ENCODE measurements at places on chromosomes 2 and 18.

- DNase-seq, result no peak
Measured at GRCh38 chr2:111100765-111101162, 19.9 kb upstream of the BCL2L11 start.

DNA sequence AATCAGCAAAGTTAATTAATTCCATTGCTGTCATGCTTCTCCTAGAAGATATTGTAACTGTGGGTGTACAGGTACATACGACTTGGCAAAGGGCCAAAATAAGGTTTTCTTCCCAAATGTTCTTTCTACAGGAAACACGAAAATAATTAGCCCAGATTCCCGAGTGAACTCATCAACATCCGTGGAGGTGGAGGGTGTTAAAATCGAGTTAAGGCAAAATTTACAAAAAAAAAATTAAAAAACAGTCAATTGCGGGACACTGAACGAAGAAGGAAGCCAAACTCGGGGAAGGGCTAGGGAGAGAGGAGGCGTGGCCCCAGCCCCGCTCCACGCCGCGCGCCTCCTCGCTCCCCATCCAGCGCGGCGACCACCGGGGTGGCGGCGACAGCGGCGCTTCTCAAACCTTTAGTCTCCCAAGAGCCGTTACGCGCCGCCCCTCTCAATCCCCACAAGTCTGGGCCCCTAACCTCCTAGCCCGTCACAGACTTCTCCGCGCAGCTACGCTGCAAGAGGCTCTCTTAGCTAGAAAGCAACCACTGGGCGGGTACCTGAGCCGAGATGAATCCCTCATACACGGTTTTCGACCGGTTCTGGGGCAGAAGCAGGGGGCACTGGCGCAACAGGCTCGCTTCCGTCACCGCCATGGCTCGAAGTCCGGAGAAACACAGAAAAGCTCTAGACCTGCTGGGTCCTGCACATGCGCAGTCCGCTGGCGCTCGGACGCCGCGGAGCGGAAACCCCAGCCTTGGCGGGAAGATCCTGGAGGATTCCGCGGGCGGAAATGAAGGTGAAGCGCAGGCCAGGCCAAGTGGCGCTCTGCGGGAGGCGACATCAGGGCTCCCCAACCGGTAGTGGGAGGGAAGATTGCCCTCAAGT, at the start of gene FANCL:
TSS of gene FANCL (minus strand) at position 656 of the 876 bp plus-strand sequence. CDS start at position 644, 12 bp downstream.
- peak; percentile 90 for DNase-seq

GRCh38 chr2:8422450-8422800, 259.4 kb upstream of the ID2 start:
- no peak for DNase-seq

GRCh38 chr2:16031058-16031847, 90.9 kb downstream of the MYCN start:
- no peak for DNase-seq

- DNase-seq, result no peak
Measured at GRCh38 chr2:66581339-66582103, 146.6 kb downstream of the MEIS1 start.

- no peak for DNase-seq
Measured at GRCh38 chr2:19198381-19198780, 160.0 kb downstream of the OSR1 start.

- DNase-seq, result no peak
Measured at GRCh38 chr18:65363911-65364632, 386.7 kb upstream of the CDH7 start.

GRCh38 chr2:151289972-151290866, 751 bp upstream of the NMI start:
- no peak for DNase-seq

DNA sequence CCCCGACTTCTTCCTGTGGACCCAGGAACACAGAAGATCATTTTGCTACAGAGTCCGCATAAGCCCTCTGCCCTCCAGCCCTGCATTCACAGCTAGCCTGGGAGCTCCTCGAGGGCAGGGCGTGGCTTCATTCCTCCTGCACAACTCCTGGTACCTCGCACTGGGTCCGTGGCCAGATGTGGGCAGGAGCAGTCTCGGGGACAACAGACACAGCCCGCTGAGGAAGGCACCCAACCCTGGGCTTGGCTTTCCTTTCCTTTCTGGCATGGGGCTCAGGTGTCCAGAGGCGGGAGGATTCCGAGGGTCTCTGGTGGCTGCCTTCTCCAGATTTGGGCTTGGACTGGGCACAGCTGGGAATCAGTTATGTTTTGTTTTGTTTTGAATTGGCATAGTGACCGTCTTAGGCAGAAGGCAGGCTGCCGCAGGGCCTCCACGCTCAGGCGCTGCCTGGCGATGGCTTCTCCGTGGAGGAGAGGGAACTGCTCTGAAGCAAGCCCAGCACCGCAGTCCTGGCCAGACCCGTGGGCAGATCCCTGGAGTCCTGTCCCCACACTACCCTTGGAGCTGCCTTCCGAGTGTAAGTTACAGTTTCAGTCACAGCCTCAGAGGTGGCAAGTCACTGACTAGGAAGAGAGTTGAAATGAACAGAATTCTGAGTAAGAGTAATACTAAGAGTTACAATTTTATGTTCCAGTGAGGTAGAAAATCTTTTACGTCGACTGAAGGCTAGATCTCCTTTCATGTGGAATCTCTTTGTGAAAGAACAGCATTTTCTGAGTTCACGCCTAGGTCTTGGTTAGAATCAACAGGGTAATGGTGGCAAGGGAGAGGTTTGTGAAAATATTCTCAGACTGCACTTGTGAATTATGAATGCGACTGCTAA, 47.9 kb downstream of the LDLRAD4 start:
- no peak for DNase-seq

DNA sequence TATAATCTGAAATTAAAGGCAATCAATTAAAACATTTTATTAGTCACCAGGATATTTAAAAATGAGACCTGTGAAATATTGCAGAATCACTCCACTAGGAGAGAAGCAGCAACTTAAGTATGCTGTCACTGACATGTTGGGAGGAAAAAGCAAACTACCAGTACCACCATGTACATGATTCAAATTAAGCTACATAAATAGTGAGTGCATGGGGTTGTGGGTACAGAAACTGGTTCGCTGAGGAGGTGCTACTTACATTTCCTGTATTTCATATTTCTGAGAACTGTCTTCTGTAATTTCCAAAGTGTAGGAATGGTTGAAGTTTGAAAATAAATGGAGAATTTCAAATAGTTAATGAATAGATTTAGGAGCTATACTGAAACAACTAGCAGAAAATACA, 7.9 kb upstream of the NR4A2 start:
- DNase-seq, result no peak
